ENCODE measurements at places on chromosomes 7 and 10.

GRCh38 chr10:24385776-24386175 lies 176.8 kb downstream of the KIAA1217 start:
- no peak for DNase-seq

DNA sequence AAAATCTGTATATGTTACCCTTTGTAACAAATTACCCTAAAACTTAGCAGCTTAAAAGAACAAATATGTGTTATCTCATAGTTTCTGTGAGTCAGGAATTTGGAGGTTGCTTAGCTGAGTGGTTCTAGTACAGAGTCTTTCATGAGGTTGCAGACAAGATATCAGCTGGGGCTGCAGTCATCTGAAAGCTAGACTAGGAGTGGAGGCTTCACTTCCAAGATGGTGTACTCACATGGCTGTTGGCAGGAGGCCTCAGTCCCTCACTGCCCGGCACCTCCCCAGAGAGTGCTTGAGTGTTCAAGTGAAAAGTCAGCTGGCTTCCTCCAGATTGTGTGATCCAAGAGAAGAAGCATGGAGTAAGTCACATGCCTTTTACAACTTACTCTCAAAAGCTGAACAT lies 16.9 kb upstream of the GGCT start:
- DNase-seq, result no peak

GRCh38 chr10:27192284-27192683 lies 37.1 kb downstream of the MASTL start:
- DNase-seq, result peak; percentile 23

GRCh38 chr10:97765201-97765600 lies 6.6 kb downstream of the SFRP5 start:
- no peak for DNase-seq

GRCh38 chr10:85602713-85603112 lies 763.9 kb downstream of the GRID1 start:
- no peak for DNase-seq

DNA sequence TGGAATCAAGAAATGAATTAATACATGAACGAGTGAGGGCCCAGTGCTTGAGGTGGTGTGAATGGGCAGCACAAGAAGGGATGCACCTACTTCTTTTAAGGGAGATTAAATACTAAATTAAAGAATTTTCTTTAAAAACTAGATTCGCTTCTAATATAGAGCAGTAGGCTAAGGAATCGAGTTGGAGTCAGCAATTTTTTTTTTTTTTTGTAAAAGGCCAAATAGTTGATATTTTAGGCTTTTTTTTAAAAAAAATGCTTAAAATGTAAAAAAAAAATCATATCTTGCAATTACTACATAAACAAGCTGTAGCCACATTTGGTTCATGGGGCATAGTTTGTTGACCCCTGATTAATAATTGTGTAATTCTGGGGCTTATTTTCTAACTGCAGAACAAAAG lies 31.9 kb downstream of the A1CF start:
- no peak for DNase-seq

DNA sequence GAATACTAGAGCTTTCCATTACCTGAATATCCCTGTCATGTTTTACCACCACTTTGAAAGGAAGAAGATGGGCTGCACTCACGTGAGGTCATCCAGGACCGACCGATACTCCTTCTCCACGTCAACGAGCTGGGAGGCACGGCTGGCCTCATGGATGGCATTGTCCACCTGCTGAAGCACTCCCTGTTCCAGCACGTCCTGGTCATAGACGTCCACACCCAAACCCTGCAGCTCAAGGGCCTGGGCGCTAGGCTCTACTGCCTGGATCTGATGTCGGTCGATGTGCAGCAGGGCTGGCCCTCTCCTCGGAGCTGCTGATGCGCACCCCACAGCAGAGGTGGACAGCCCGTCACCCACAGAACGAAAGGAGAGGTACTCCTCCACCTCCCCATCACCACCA lies 6.5 kb downstream of the ERCC6 start:
- no peak for DNase-seq

DNA sequence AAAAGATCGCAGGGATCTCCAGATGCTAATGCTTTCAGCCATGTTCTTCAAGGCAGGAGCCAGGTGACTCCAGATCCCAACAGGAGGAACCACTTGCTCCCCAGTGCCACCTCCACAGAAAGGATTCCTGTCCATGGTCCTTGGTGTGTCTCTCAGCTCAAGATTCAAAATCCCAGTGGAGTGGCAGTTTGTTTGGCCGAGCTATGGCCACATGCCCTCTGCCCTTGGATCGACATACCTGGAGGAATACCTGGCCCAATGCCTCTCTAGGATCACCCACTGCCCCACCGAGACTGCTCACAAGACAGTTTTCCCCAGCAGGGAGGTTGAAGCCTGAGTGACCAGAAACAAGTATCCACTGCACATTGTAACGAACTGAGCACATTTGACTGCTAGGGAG lies 3.9 kb upstream of the GPRIN2 start:
- DNase-seq, result no peak

- DNase-seq, result no peak
These were observed 68.5 kb upstream of the EEPD1 start for GRCh38 chr7:36084485-36085091.

DNA sequence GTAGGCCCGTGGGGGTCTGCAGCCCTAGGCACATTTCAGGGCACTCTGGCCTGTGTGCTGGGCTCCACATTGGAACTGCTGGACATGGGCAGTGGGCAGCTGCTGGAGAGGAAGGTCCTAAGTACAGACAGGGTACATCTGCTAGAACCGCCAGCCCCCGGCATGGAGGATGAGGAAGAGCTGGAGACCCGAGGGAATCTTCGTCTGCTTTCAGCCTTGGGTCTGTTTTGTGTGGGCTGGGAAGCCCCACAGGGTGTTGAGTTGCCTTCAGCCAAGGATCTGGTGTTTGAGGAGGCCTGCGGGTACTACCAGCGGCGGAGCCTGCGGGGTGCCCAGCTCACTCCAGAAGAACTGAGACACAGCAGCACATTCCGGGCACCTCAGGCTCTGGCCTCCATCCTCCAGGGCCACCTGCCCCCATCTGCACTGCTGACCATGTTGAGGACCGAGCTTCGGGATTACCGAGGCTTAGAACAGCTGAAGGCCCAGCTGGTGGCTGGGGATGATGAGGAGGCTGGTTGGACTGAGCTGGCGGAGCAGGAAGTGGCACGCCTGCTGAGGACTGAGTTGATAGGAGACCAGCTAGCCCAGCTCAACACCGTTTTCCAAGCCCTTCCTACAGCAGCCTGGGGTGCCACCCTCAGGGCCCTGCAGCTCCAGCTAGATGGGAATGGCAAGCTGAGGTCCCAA lies 1.4 kb downstream of the HPS6 start:
- no peak for DNase-seq

- DNase-seq, result no peak
These were observed 98.9 kb upstream of the IL6 start for GRCh38 chr7:22628112-22628511.

GRCh38 chr7:91435381-91436059 lies 171.3 kb downstream of the FZD1 start:
- DNase-seq, result no peak

- DNase-seq, result no peak
These were observed 15.0 kb downstream of the SLC18A2 start for GRCh38 chr10:117255835-117256460.

DNA sequence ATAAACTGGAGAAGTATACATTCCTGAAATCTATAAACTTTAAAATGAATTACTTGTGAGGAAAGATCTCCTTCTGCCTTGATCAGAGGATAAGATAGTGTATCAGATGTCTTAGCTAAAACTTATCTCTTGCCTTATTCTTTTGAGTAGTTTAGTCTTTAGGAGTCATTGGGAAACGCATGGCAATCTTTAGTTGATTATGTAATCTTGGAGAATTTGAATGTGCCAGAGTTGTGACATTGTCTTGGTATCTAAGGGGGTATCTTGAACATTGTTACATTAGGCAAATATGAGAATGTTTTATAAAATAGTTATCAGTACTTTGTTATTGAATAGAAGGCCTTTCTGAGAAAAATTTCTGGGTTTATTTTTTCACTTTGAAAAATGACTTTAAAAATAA lies 61.6 kb upstream of the ADRA2A start:
- no peak for DNase-seq

DNA sequence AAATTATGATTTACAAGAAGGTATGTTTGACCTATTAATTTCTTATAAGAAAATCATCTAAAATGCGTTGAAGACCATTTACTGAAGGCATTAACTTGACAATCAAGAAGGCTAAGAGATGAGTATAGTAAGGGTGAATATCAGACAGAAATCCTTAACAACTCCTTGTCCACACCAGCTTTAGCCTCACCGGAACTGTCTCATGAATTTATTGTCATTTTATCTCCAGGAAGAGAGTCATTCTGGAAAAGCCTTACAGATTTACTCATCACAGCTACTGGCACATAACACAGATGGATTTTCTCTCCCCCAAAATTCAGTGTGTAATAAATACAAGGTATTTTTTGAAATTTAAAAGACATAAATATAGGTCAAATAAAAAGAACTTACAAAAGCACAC lies 129.4 kb upstream of the LSM8 start:
- no peak for DNase-seq

DNA sequence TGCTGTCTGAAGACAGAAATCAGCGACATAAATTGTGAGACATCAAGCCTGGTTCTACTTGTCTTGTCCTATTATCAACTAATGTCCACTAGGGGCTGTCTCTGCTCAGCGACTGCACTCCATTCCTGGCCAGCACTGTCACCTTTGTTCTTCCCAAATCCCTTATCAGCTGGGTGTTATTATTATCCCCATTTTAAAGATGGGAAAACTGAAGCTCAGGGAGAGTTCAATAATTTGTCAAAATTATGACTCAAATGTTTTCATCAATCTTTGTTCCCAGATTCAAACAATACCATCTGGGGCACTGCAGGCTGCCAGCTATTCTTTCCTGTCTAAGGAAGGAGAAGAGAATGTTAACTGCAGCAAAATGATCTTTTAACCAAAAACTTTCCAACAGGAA lies 431.6 kb upstream of the NFE2L3 start:
- DNase-seq, result peak; percentile 37

DNA sequence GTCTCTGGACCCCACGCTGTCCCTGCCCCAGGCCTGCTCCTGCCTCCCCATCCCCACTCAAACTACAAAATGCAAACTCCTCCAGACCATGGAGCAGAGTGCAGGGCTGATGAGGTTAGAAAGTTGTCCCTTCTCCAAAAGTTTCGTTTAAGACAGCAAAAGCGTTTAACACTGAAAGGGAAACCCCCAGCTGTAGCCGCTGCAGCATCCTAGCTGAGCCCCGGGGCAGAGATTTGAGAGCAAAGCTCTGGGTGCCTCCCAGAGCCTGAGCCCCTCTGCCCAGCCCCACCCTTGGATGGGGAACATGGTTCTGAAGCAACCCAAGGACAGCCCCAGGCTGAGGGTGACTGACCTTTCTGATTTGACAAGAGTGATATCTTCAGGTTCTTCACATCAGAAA lies 52.8 kb upstream of the ENO4 start:
- DNase-seq, result no peak

Data from globus pallidus (tissue), 1 donor.